NCI-H1694 treated with DMSO at 0.1 percent for 48 hours (cell line): ENCODE measurements at places on chromosomes 11 and 22.
A peak's percentile ranks its signal among the peaks of the same experiment; 100 is the strongest.

GRCh38 chr11:57651408-57651807 lies 1.7 kb upstream of the YPEL4 start:
- DNase-seq: no peak

DNA sequence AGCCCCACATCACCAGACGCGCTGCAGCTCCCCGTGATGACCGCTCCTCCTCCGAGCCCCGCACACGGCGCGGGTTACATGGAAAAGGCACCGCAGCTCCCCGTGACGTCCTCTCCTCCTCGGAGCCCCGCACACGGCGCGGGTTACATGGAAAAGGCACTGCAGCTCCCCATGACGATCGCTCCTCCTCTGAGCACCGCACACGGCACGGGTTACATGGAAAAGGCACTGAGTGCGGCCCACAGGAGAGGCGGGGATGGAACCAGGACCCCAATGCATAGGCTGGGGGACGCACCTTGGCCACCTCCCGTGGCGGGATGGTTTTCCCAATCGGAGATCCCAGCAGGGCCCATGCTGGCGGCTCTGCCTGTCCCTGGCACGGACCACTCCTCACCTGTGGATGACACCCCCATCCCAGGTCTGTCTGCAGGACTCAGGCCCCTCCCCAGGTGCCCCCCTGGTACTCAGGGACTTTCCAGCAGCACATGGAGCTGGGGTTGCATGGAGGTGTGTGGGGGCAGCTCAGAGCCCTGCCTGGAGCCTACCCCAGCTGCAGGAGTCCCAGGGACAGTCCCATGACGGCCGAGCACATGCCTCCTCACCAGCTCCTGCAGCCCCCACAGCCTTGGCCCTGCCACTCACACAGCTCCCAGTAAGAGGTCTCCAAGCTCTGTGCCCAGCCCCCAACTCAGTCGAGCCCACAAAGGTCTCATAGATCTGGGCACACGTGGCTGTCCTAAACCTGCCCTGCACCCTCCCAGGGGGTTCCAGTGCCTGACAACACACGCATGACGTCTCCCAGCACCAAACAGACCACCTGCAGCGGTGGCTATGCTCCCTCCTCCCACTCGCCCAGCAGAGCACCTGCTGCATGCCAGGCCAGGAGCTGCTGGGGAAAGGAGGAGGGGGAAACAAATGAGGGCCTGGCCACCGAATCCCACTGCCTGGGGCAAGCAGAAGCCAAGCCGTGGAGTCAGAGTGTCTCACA lies 166.6 kb downstream of the BRD1 start:
- no peak for DNase-seq

DNA sequence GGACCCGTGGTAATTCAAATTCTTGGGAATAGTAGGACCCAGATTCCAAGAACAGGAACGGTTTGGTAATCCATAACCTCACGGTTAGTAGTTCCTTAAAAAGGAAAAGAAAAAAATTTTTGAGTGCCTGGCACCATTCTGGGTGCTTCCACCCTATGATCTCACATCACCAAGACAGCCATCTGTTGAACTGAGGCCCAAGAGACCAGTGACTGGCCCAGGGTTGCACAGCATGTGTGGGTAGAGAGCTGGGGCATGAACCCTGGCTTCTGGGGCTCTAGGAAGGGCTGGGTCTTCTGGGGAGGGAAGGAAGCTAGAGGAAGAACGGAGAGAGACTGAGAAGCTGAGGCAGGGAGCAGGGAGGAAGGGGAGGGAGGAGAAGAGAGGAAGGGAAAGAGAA lies 4.7 kb upstream of the SPI1 start:
- no peak for DNase-seq

GRCh38 chr11:35845860-35846259 lies 98.0 kb upstream of the LDLRAD3 start:
- DNase-seq: no peak

DNA sequence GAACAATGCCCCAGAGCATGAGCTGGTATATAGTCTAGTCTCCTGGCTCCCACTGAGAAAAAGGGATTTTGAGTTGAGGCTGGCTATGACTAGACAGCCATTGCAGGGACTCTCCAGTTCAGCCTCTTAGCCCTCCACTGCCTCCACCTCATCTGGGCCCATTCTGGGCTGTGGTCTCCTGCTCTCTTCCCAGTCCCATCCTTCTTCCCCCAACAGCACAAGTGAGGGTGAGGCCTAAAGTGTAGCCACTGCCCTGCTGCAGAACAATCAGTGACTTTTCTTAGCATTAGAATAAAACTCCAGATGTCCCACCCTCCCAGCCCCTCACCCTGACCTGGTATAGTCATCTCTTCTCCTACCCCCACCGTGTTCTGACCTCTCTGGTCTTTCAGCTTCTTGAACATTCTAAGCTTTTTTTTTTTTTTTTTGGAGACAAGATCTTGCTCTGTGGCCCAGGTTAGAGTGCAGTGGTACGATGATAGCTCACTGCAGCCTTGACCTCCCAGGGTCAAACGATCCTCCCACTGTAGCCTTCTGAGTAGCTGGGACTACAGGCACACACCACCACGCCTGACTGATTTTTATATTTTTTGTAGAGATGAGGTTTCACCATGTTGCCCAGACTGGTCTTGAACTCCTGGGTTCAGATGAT lies 4.3 kb downstream of the MED15 start:
- DNase-seq: no peak

- no peak for DNase-seq
Measured at GRCh38 chr11:12029738-12030363, 21.4 kb upstream of the DKK3 start.

- no peak for DNase-seq
Measured at GRCh38 chr11:69339041-69339733, 45.2 kb downstream of the MYEOV start.

DNA sequence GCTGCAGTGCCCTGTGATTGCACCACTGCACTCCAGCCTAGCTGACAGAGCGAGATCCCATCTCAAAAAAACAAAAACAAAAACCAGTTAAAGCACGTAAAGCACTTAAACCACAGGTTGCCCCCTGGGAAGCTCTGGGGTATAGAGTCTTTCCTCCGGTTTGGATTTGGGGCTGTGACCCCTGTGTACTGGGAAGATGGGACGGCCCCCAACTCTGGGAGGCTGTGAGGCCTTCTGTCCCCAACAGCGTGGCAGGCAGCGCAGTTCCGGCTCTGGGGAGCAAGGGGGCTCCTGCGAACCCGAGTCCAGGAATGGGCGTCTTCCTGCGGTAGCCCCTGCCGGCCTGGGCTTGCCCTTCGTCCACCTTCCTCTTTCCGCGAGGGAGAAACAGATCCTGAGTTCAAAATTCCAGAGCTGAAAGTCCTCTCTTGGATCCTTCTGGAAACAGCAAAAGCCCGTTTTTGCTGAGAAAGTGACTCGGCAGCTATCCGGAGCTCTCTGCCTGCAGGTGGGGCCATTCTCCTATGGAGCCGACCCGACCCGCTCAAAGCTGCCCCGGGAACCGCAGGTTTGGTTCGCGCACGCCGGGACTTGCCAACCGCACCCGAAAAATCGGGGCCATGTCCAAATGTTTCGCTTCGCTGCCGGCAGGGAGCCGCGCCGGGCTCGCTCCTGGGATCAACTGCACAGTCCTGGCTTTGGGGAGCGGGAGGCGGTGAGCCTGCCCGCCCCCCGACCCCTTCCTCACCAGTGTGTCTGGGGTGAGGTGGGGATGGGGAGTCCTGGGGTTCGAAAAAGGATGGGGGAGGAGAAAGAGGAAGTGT lies 36.3 kb upstream of the POLA2 start:
- DNase-seq: peak; percentile 29

DNA sequence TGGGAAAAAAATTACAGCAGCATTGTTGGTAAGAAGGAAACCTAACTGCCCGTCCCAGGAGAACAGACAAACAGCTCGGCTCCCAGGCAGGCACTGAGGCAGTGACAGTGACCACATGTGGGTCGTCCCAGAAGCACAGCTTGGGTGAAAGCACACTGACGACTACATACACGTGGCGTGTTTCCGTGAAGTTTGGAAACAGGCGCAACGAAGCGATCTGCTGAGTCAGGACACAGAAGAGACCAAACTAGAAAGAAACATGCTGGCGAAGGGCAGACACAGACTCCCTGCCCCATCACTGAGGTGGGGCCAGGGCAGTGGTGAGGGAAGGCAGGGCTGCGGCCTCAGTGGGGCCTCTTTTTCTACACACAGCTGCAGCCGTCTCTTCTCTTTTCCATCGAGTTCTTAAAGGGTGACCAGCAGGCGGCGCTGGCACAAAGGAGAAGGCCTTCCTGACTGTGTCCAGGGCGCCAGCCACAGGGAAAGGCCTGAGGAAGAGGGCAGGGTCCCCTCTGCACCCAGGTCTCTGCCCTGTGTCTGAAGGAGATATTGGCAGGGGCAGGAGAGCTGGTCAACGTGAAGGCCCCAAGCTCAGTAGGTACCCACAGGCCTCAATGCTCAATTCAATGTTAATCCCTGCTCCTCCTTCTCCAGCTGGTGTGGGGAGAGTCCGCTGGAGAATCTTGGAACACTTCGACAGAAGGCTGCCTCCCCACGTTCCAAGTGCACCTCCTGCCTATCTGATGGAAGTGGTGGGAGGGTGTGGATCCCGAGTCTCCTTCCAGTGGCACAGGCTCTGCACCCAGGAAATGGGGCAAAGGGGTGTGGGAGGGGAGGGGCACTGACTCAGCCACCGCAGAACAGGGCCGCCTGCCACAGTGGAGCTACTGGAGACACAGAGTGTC lies 19.9 kb downstream of the CARS1 start:
- peak; percentile 31 for DNase-seq

GRCh38 chr22:24435861-24436371 lies 8.5 kb downstream of the ADORA2A start:
- no peak for DNase-seq
